HFFc6 (cell line): ENCODE measurements at places on chromosomes 2 and 18. TPM values are rescaled to one million over a fixed set of nuclear protein-coding genes. Genes with fewer than 3 reads are reported as not detected.

The SFTPB gene
- not detected in 3 replicates for total RNA-seq

The ASAP2 gene
- total RNA-seq: 32.7 to 37.3 TPM (median 34.4 TPM) in 3 replicates

The LINC00305 gene
- total RNA-seq: not detected in 3 replicates

The DPP4 gene
- total RNA-seq: 31.5 to 44.1 TPM (median 34.7 TPM) in 3 replicates

The ATG16L1 gene
- total RNA-seq: 17.8 to 21.5 TPM (median 21.0 TPM) in 3 replicates

The CHRND gene
- total RNA-seq: not detected in 2 replicates

The SULT1C2 gene
- total RNA-seq: not detected in 3 replicates

The INHBB gene
- 0.34 to 1.3 TPM (median 0.47 TPM) in 3 replicates for total RNA-seq

The NEU4 gene
- not detected in 3 replicates for total RNA-seq

The RIT2 gene
- not detected in 3 replicates for total RNA-seq

The IL18R1 gene
- not detected in 3 replicates for total RNA-seq

The KHK gene
- 0.99 to 1.7 TPM (median 1.2 TPM) in 3 replicates for total RNA-seq

The RESP18 gene
- total RNA-seq: not detected in 3 replicates

The GLI2 gene
- total RNA-seq: 41.9 to 46.1 TPM (median 43.5 TPM) in 3 replicates

The DLGAP1 gene
- 0.29 to 0.44 TPM (median 0.43 TPM) in 3 replicates for total RNA-seq

The CCDC148 gene
- 0.66 to 1.1 TPM (median 0.87 TPM) in 3 replicates for total RNA-seq

DNA sequence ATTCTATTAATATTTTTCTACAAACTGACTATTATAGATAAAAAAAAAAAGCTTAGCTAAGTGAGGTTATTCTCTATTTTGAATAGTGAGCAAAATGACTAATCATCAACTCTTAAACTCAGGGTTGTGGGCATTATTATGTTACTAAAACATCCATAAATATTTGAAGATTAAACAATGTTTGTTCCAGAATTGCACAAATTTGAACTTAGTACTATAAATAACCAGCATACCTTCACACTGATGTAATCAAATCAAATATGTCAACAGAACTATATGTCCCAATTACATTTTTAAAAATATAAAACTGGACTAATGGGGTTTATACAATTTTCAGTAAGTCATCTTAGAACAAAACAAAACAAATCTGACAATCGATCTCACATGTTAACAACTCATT lies 800.9 kb downstream of the LRP1B start:
- no peak for DNase-seq

GRCh38 chr2:109613081-109613921 lies 465 bp downstream of the SEPTIN10 start:
- peak; percentile 41 for DNase-seq

- no peak for DNase-seq
These were observed 32.2 kb upstream of the LPIN2 start for GRCh38 chr18:3044931-3045698.

DNA sequence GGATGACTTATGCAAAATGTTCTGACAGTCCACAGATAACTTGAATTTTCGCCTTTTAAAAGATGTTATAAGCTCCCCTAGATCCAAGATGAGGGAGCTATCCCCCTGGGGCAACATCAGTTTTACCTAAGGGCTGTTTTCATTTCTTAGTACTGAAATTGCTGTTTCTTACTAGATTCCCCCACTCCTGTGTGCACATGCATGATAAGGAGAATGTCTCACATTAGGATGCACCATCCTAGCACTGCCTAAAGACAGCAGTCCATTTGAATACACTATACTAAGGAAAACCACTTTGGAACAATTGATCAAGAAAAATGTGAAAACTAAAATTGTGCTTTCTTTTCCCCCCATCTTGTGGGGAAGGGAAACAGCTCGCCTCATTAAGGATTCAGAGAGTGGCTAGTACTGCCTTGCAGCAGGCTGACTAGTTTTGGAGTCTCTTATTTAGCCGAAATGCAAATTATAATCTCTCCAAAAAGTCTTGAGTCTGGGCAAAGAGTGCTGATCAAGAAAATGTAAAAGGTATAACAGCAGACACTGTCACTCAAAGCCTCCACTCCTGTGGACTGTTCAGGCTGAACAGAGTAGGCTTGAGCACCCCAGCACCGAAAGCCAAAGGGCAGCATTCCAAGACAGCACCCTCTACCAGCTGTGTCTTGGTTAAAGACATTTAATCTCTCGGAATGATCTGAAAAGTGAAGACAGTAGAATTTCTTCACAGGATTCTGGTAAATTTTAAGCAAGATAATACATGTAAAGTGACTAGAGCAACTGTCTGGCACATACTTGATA lies 65.0 kb downstream of the ZNF385B start:
- DNase-seq: no peak

DNA sequence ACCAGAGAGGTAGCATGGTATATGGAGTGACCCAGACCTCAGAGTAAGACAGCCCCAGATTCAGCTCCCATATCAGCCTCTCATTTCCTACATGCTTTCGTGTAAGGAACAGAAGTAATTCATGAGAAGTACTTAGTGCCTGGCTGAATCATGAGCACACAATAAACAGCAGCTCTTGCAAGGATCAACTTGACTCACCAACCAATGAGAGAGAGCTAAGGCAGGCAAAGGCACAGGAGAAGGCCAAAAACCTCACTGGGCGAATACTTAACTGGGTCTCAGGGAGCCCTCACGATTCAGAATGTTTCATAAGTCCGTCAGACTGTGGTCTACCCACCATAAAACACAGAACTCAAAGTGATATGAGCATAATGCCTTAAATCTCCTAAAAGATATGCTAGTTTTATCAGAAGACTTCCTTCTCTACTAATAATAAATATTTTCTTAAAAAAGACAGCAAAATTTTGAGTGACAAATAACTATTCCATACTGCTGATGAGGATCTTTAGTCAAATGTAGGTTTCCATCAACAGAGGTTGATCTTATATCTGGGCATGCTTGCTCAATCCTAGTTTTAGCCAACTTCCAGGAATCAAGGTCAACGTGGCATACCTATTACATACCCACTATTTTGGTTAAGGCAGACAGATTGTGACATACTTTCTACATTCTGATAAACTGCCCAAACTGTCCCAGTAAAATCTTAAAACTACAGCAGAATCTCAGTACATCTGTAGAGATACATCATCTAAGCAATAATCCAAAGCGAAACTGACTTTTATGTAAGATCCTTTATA lies 34.9 kb downstream of the IMMT start:
- DNase-seq: no peak

DNA sequence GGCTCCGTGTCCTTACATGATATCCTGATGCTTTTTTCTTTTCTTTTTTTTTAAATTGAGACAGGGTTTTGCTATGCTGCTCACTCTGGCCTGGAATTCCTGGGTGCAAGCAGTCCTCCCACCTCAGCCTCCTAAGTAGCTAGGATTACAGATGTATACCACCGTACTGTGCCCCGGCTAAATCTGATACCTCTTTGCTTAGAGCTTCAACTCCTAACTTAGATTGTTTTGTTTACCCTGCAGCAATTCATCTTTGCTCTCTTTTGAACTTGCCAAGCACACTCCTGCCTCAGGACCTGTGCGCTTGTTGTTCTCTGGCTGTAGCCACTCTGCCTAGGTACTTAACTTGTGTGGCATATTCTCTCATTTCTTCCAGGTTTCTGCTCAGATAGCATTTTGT lies 24.5 kb downstream of the RAB10 start:
- DNase-seq: no peak

- DNase-seq: no peak
These were observed 75.1 kb downstream of the SPRED2 start for GRCh38 chr2:65357095-65357958.

DNA sequence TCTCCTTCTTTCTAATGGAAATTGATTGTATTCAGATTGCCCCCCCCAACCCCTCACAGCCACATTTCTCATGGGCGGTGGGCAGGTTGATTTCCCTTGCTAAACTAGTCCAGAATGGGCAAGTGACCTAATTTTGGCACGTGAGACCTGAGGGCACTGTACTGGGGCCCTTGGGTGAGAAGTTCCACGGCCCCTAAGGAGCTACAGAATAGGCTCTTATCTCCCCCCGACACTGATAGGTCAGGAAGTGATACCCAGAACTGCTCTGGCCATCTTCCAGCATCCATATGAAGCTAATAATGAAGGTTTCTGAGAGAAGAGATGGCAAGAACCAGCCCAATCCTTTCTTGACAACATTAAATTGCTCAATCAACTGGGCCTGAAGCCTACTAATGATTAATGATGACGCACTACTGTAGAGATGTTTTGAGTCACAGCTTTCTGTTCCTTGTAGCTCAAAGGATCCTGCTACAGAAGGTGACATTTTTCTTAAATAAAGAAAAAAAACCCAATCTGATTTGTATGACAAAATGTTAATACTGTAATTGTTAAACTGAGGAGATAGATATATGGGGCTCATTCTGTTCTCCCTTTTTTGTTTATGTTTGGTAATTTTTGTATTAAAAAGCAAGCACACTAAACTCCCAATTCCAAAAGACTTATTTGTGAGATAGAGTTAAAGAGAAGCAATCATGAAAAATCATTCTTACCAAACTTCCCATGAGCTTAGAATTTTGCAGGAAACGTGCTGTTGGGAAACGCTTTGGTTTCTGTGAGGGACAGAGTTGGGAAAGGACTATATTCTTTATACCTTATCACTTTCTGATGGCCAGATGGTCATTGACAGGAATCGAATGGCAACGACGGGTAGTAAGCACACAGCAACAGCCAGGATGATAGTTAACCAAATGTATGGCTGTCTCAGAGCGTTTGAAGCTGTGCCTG lies 28.2 kb upstream of the NARS1 start:
- peak; percentile 83 for DNase-seq

GRCh38 chr2:96463119-96463518 lies 42.0 kb downstream of the NEURL3 start:
- DNase-seq: no peak

- DNase-seq: no peak
These were observed 71.1 kb upstream of the CYP20A1 start for GRCh38 chr2:203167751-203168150.

DNA sequence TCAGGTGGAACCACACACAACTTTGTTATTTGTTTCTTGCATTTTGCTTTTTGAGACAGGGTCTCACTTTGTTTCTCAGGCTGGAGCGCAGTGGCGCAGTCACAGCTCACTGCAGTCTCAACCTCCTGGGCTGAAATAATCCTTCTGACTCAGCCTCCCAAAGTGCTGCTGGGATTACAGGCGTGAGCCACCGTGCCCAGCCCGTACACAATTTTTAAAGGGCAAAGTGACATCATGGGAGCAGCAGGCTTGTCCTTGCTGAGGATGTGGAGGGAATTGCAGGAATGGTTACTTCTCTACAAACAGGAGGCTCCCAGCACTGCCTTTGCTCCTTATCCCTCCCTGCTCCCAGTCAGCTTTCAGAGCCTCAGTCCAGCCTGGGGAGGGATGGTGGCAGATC lies 355.9 kb upstream of the KLHL29 start:
- DNase-seq: no peak

- DNase-seq: no peak
These were observed 69.8 kb upstream of the KCTD1 start for GRCh38 chr18:26618135-26618534.

DNA sequence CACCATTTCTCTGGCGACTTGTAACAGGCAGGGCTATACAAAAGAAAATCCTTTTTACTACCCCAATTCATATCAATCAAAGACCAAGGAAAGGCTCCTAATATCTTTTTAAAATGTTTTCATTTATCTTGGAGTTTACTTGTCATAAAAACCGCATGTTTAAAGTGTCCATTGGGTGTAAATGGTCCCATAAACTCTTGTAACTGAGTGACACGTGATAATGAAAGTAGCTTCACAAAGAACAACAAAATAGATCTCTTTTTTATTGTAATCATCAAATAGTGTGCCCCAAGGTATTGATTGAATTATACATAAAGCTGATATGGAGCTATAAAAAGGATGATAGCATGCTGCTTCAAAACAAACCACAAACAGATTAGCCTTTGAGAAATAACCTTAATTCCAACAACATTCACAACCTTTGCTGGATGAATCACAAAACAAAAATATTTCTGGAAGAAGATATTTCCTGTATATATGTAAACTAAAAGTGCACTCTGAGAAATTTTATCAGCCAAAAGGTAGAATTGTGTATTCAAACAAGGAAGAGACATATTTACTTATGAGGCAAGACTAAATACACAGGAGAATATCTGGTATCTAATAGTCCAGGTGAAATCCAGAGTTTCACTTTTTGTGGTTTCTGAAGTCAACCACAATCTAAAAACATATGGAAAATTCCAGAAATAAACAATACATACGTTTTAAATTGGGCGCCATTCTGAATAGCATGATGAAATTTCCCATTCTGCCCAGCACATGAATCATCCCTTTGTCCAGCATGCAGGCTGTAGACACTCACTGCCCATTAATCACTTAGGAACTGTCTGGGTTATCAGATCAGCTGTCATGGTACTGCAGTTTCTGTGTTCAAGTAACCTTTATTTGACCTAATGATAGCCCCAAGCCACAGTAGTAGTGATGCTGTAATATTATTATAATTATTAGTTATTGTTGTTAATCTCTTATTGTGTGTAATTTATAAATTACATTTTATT lies 237.5 kb downstream of the PIK3C3 start:
- peak; percentile 66 for DNase-seq

DNA sequence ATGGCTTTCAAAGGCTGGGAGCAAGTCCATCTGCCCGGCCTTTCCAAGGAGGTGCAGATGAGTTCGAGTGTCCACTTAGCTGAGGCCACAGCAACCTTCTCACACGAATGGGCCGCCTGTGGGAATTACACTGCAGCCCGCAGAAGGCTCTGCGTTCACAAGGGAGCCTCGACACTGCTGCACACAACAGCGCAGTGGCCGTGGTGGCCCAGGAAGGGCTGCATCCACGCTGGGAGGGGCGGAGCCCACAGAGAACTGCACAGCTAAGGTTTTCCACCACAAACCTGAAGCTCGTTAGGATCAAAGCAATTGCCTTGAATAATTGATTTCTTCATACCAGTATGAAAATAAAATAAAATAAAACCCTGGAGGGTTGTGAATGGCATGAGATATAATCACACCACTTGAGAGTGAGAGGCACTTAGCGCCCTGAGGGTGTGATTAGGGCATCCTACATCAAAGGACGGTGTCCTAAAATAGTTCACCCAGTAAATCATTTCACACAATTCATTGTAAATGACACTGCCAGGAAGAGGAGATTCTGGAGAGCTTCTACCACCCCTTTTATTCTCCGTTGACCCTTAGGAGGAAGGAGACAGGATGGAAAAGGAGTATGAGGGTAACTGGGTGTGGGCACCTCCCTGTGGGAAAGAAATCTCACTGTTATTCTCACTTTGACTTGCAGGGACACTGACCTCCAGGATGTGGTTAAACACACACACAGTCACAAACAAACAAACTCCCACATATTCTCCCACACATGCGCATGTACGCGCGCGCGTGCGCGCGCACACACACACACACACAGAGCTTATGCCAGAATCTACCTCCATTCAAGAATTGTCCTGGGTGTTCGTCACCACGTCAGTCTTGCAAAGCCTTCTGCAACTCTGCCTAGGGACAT lies 256.6 kb upstream of the ID2 start:
- no peak for DNase-seq

DNA sequence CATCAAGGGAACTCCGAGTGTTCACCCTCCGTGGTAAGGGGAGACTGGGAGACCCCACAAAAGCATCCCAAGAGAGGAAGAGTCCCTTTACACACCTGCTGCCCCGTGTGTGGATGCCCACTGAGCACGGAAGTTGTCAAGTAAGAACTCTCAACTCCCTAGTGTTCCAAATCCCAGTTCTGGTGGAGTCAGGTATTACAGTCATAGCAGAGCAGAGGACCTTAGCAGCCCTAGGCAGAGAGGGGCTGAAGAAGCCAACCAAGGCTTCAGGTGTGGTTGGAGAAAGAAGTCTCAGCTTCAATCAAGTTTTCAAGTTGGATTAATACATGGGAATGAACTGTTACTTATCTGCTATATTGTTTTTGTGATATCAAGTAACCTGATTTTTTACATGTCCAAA lies 512.5 kb downstream of the RNF144A start:
- no peak for DNase-seq
